ENCODE measurements at places on chromosomes 11 and 22.

DNA sequence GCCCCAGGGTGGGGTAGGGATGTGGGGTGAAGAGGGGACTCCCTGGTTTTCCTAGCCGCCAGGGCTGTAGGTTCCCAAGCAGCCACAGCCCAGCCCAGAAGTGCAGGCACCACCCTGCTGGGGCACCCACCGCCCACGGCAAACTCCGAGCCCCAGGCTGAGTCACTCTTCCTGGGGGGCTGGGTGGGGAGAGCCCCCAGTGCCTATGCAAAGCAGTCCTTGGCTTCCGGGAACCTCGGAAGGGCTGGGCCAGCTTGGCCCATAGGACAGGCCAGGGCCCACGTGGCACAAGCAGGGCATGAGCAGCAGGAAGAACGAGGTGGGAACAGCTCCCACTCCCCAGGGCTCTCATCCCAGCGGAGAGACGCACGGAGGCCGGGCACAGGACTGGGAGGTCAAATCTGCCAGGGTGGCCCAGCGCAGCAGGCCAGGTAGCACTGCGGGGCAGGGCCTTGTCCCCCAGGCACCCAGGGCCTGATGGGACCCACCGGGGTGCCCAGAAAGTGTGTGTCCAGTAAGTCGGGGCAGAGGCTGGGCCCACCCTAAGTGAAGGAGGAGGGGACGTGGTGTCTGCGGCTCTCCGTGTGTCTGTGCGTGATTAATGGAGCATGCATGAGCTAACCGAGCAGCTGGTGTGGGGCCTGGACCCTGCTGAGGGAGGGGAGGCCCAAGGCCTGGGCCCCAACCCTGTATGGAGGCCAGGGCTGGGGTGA is 4.6 kb upstream of the IL17REL start:
- DNase-seq: peak; percentile 62

- DNase-seq: no peak
These were observed 111.1 kb downstream of the TP53I11 start for GRCh38 chr11:44839458-44840084.

GRCh38 chr11:1557051-1557884 is 14.8 kb downstream of the DUSP8 start:
- no peak for DNase-seq

DNA sequence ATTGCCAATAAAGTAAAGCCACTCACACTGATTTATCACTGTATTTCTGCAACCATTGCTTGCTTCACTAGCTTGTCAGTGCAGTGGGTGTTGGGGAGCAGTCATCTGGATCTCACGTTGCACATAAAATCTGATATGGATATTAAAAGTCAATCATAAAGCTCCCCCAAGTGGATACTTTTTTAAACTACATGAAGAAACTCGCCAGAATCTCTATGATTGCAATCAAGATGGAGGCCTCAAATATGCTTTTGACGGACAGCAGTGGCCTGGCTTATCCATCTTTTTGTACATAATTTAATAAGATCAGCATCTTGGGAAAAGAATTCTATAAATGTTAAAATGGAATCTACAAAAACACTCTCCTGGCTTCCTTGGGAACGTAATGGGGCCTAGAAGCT is 137.7 kb downstream of the WT1 start:
- no peak for DNase-seq

DNA sequence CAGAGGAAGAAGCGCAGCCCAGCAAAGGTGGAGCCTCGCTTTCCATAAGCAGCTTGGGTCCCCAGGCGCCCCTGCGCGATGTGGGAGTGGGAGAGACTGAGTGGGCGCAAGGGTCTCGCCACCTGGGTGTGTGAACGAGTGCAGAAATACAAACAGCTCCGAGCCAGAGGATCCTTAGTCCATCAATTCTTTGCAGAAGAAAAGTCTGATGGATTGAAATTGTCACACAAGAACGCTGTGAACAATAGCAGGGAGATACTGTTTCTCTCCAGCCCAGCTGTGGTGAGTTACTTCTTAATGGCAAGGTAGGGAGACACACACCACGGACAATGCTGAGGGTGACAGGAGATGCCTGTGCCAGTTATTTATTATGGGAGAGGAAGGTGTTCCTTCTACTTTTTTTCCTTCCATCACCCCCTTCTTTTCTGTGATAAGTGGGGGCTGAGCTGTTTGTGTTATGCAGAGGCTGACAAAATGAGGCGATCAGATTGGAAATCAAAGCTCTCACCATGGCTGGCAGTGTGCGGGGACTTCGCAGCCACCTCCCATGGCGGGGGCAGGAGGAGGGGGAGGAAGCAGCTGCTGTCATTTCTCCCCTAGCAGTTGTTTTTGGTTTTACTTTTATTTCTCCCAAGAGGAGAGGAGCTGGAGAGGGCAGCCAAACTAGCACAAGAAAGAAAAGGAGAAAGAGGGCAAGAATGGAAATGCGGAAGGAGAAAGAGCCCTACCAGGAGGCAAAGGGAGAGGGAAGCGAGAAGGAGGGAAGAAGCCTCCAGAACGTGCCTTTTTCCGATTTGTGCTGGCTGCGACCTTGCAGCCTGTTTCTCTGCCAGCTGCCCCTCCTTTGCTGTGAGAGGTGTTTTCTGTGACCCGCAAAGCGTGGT is 755.8 kb downstream of the NTM start:
- DNase-seq: no peak

GRCh38 chr11:114060392-114061047 is 1.0 kb downstream of the ZBTB16 start:
- peak; percentile 61 for DNase-seq

DNA sequence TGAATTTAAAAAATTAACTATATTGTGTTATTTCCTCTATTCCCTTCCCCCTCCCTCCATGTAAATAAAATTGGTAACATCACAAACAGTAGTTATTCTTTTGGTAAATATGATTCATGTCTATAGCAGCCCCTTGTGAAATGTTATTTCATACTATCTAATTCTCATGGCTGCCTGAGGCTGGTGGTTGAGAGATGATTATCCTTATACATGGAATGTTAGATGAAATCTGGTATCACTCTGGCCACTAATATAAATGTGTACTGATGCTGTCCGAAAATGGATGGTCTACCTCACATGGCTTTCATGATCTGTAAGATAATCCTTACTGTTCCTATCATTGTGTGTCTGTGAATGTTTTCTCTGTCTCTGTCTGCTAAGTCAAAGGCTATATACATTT is 25.0 kb upstream of the EXPH5 start:
- no peak for DNase-seq

- DNase-seq: no peak
These were observed 32.7 kb upstream of the MICAL2 start for GRCh38 chr11:12077535-12078280.

DNA sequence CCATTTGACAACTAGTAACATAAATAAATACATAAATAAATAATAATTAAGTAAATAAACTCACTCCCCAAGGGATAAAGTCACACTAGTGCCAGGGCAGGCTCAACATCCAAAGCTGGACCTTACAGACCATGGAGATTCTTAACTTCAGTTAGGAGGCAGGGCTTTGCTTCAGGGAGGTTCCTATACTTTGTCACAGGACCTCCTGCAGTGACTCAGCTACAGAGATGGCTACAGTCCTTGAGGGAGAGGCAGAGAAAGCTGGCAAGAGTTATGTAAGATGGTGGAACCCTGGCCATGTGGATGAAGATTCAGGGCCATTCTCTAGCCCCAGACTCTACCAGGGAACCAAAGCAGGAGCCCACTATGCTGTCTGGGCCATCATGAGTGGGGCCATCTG is 74.1 kb upstream of the CADM1 start:
- no peak for DNase-seq

DNA sequence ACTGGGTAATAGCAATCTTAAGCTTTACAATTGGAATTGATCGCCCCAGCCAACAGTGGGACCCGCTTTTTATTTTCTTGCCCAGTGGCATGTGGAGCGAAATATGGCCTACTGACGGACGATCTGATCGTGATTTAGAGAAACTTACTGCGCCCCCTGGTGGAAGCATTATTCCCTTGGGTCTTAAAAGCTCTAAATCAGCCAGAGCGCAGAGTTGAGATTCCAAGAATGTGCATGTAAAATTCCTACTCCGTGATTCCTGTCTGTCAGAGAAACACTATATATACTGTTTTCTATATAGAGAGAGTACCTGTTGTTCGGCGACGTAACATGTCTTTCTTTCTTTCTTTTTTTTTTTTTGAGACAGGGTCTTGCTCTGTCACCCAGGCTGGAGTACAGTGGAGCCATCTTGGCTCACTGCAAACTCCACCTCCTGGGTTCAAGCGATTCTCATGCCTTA is 3.7 kb upstream of the DPF2 start:
- peak; percentile 90 for DNase-seq

DNA sequence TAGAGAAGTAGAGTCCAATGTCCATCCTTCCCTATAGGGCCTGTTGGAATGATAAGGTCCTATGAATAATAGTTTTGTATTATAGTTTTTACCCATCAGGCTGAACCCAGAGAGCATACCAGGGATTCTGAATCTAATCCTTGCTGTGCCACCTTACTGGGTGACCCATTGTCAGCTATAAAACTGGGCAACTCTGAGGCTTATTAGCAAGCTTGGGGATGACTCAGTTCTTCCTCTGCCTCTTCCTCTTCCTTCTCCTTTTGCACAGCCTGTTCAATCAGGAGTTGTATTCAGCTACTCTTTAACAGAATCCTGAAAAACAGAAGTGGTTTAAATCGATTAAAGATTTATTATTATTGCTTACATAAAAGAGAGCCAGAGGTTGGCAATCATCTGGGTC is 8.9 kb downstream of the HEPHL1 start:
- no peak for DNase-seq

DNA sequence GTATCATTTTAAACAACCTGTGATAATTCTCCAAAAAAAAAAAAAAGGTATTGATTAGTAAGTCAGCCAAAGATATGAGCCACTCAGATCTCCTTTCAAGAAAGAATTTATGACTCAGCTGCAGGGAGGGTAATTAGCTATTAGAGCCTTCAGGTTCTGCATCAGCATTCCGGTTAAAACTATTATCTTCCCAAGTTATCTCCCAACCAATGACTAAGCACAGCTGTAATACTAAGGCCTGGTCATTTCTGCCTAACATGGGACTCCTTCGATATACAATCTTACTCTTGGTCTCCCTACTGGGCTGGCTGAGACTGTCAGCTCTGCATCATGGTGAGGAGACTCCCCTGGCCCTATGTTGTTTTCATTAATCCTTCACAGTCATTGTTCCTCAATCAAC is 60.4 kb downstream of the SBF2 start:
- no peak for DNase-seq

- DNase-seq: no peak
These were observed 1.5 kb downstream of the RAB30 start for GRCh38 chr11:83070044-83070701.

- DNase-seq: no peak
These were observed 41.1 kb downstream of the OSBPL5 start for GRCh38 chr11:3123761-3124733.

- DNase-seq: no peak
These were observed 9.9 kb downstream of the CTSC start for GRCh38 chr11:88327462-88328143.

DNA sequence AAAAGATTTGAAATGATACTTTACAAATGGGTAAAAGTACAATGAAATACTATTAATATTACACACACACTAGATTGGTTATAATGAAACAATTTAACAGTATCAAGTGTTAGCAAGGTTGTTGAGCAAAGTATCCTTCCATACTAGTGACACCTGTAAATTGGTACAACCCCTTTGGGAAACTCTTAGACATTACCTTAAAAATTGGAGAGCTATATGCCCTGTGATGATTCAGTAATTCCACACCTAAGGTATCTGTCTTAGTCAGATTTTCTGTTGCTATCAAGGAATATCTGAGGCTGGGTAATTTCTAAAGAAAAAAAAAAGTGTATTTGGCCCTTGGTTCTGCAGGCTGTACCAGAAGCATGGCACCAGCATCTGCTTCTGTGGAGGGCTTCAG is 7.4 kb upstream of the GDPD4 start:
- no peak for DNase-seq

DNA sequence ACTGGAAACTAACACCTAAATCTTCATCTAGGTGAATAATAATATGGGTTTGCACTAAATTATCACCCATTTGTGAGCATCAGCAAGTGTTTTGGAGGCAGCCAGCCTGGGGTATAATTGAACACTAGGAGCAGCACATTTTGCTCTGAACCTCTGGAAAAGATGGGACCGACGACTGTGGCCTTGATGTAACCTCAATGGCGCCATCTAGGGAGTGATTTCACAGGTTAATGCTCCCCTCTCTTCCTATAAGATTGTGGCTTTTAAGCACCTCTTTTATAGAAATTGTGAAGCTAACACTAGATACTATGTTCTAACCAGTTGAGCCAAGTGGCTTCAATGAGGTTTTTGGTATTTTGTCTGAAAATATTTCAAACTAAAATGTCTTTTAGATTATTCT is 203.7 kb downstream of the NELL1 start:
- no peak for DNase-seq

DNA sequence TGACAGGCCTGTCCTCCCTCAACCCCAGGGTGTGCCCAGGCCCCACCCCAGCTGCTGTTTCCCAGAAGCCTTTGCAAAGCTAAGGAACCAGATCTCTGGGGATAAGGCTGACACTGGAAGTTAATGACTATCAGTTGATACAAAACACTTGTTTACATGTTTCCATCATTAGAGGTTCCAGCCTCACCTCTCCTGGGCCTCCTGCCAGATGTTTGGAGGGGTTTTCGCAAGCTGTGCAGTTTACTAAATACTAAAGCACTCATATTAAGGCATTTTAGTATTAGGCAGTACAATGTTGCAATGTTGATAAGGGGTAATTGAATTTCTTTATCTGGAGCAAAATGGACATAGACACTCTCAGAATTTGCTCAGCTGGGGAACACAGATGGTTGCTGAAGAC is 218.7 kb downstream of the INSC start:
- no peak for DNase-seq

DNA sequence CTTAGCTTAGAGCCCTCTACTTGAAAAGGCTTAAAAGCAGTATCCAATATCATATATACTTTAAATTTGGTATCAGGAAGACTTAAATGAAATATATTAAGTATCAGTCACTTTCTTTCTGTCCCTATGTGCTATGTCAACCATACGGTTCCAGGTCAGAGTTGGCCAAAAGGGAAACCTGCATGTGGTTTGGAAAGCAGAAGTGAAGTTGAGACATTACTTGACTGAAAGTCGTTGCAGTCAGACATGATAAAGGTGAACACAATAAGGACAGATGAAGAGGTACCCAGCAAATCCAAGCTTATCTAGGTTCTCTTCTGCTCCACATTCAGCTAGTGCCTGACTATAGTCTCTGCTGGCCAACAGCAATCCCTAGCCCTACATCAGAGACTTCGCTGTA is 336.8 kb downstream of the KCNA4 start:
- no peak for DNase-seq

DNA sequence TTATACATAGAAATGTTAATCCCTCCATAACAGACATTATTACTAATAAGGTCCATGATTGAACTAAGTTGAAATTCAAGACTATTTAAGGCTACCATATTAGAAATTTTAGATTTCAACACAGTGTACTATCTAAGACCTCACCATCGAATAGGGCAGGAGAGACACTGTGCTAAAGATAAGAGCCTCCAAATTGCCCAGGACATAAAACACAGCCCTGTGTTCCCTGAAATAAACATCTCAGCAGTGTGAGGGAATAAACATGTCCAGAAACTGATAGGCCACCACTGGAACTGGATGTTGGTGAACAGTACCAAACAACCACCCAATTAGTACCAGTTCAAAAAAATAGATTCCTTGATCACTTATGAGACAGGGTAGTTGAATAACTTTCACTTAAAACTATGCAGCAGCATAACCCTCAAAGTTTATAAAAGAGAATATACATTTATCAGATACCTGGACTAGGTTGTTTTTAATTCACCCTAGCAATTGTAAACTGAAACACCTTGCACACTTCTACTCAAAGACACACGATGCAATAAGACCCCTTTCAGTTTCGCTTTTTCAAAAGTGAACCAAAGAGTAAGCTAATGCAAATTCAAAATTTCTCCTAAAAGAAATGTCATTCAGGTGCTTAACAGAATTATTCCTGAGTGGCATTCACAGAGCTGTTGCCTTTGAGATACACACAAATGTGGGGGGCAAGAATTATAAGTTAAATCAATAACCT is 34.3 kb downstream of the USP28 start:
- DNase-seq: no peak
